ENCODE measurements at places on chromosomes 16 and 17. TPM values are rescaled to one million over a fixed set of nuclear protein-coding genes. Genes with fewer than 3 reads are reported as not detected.

Gene JPT1
- polyA plus RNA-seq = 286 TPM

Gene MYCBPAP
- polyA plus RNA-seq = 1.2 TPM

Gene CACNG1
- 186 TPM for polyA plus RNA-seq

Gene FBXO39
- not detected for polyA plus RNA-seq

Gene GSG1L
- polyA plus RNA-seq = 3.7 TPM

Gene KRT27
- not detected for polyA plus RNA-seq

- DNase-seq = no peak
Observed at GRCh38 chr16:47473792-47474191, 12.7 kb downstream of the PHKB start.

- no peak for DNase-seq
Observed at GRCh38 chr16:81127051-81127450, 30.9 kb upstream of the GCSH start.

DNA sequence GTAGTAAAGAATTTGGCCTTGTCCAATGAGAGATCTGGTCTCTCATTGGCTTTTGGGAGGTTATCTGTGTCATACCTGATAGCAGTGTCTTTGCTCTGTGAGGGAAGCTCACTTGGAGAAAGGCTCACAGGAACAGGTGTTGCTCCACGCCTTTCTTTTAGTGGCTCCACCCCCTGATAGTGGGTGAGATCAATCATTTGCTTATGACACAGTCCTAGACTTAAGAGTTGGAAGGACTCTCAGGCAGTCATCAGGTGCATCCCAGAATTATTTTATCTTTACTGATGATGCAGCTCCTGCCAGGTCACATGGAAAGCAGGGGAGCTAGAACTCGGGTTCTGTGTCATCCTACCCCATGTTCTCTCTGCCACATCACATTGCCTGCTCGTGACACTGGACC, 59.3 kb downstream of the CENPV start:
- no peak for DNase-seq

- DNase-seq = no peak
Observed at GRCh38 chr17:6248061-6248460, 177.9 kb downstream of the WSCD1 start.

DNA sequence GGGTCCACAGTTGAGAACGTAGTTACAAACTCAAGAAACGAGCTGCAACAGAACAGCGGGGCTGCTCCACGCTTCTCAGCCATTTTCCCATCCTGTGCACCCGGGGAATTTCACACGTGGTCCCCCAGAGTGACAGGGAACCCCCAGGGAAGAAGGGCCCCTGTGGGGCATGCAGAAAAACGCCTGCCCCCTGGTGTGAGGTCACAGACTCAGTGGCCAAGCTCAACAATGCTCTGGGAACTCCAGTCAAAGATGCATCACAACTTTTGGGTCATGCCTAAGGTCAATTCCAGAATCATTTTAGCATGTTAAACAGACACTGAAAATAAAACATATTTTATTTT, 115.4 kb downstream of the ZNF778 start:
- no peak for DNase-seq

DNA sequence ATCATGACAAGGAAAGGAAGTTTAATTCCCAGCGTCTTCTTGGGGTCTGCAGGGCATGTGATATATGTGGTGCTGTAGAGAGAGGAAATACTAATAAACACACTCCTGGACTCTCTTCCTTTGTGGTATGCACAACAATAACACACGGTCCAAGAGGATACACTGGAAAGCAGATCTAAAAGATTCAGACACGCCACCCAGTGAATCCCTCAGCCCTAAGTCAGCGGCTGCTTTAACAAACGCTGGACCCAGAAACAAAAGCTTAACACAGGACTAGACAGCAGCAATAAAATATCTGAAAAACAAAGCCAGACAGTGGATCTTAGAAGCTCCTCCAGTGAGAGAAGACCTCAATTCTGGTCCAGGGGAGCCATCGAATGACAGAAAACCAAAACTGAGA, 13.1 kb downstream of the CFAP20 start:
- no peak for DNase-seq

DNA sequence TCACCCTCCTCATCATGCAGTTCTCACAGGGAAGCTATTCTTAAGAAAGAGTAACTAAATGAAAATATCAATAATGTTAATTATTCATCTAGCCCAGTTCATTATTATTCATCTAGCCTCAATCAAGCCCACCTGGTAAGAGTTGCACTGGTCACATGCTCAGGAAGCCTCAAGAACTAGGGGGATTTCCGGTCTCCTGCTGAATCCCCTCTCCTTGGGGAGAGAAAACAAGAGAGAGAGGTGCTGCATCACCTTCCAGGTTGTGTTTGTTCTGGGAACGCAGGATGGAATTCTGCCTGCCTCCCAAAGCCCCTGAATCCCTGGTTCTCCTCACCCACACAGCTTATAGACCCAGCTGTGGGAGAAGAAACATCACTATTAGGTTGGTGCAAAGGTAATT, 164.0 kb downstream of the PMP22 start:
- no peak for DNase-seq

- no peak for DNase-seq
Observed at GRCh38 chr16:27223701-27224100, 20.4 kb downstream of the KDM8 start.

DNA sequence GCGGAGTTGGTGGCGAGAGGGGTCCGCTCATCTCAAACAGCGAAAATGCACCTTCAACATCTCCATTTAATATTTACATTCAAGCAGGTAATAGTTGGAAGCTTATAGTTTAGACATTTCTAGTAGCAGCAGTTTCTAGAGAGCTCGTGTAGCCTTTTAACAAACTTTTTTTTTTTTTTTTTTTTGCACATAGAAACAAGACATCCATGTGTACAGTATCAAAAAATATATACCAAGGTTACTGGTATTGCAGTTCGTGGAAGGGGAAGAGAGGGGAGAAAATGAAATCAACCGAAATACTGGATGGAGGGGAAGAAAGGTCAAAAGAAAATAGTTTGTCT, 6.2 kb downstream of the CBX4 start:
- DNase-seq = no peak

- no peak for DNase-seq
Observed at GRCh38 chr16:88200896-88201185, 181.9 kb upstream of the ZNF469 start.

DNA sequence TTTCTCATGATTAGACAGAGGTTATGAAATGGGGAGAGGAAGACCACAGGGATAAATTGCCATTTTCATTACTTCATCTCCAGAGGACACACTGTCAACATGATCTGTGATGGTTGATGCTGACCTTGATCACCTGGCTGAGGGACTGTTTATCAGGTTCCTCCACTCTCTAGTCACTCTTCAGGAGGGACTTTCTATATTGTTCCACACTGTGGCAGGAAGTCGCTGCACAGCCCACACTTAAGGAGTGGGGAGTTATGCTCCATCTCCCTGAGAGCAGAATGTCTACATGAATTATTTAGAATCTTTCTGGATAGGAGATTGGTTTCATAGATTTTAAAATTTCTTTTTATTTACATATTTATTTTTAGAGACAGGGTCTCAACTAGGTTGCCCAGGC, 46.7 kb downstream of the CYB5B start:
- DNase-seq = no peak

DNA sequence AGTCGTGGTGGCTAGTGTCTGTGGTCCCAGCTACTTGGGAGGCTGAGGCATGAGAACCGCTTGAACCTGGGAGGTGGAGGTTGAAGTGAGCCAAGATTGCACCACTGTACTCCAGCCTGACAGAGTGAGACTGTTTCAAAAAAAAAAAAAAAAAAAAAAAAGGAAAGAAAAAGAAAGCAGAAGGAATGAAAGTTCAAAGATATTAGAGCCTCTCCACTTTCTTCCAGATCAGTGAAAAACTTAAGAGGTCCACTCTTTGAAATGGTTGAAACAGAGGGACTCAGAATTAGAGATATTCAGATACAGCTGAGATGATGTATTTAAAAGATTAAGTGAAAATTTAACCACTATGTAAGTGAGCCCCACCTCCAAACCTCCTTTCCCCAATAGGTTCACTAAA, 16.8 kb downstream of the MED13 start:
- DNase-seq = no peak

Data from muscle of back (tissue), 13 donors.